ENCODE measurements at places on chromosomes 7 and 10.

DNA sequence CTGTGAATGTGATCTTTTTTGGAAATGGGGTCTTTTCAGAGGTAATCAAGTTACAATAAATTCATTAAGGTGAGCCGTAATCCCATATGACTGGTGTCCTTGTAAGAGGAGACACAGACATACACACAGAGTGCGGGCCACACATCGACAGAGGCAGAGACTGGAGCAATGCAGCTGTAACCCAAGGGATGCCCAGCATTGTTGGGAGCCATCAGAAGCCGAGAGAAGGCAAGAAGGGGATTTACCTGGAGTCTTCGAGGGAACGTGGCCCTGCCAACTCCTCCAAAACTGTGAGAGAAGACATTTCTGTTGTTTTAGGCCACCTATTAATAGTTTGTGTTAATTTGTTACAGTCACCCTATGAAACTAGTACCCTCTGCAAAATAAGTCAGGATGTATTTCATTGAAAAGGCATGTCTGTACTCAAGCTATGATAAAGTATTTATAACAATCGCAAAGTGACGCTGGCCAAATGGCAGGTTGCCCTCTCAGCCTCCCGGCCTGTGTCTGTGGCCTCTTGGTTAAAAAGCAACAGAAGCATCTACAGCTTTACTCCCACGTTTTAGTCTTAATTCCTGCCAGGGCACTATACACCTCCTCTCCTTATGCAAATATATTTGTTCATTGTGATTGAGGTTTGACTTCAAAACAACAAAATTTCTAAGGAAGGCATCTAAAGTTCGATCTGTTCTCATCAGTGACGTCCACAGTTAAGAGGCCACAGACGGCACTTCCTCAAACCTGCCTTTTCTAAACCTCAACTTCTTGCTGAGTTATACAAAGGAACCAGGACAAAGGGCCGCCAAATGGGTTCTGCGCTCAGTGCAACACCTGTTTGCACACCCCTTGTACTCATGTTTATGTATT is 46.8 kb downstream of the HIPK2 start:
- no peak for DNase-seq

DNA sequence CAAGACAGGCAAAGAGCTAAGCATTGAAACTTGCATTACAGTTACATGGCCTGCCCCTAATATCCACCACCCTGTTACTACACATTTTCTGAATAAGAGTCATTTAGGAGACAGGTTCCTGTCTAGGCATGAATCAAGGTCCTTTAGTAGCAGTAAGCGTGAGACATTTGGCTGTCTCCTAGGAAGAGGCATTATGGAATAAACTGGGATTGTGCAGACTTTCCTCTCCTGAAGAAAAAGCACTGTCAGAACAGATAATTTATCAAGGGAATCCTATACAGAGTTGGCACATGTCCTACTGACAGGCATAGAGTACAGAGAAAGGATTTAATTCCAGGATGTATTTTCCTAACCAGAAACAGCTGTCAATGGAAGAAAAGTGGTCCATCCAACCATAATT is 111.9 kb downstream of the INHBA start:
- DNase-seq = no peak

DNA sequence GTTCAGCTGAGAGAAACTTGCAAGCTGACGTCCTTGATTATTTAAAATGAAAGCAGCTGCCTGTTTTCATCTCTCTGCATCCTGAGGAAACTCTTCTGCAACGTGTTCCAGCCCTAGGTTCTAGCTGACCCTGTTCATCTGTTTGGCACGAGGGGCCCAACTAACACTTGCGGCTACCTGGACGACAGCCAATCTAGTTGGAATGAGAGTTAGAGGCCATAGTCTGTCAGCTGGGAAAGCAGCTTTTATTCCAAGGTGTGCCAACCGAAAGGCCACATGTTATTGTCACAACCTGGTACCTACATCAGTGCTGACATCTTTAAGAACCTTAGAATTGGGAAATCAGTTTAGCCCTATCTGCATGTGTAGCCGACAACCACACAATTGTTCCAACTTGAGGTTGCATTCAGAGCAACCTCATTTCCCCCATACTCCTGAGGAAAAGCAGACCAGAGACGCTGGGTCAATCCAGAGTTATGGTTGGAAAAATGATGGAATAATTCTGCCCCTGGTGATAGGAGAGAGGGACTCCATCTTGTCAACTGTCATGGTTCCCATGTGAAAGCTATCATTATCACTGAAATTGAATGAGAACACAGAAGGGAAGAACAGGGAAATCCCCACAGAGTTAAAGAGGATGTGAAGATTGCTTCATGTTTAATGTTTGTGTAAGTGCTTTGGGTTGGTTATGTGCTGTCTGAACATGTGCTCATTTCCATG is 121.6 kb downstream of the EGFR start:
- no peak for DNase-seq

GRCh38 chr10:86786368-86786767 is 29.9 kb downstream of the BMPR1A start:
- no peak for DNase-seq

DNA sequence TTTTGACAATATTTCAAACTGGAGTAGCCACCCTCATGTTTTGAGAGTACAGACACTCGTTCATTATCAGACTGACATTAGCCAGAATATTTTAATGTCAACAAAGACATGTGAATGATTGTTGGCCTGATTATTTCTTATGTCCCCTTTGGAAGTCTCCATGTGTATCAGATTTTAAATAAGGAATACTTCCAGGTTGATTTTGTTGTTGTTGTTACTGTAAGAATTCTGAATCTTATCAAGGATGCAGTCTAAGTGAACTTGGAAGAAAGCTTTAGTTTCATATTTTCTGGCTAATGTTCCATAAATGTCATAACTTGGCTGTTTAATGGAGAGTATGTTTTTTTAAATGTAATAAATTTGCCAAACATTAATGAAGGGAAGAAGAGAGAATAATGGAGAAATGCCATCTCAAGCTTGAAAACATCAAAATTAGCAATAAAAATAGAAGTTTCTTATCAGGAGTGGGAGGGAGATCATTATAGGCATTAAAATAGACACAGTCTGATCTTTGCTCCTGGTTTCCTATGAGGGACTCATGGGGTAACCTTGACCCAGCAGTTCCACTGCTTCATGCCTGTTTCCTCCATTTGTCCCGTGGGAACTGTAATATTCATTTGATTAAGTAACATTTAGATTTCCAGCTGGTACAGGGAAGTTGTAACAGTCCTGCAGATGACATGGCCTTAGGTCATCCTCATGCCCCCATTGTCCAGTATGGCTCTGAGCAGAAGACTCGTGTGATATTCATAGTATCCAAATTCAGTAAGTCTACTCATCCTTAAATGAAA is 122.4 kb upstream of the KIAA1217 start:
- no peak for DNase-seq

DNA sequence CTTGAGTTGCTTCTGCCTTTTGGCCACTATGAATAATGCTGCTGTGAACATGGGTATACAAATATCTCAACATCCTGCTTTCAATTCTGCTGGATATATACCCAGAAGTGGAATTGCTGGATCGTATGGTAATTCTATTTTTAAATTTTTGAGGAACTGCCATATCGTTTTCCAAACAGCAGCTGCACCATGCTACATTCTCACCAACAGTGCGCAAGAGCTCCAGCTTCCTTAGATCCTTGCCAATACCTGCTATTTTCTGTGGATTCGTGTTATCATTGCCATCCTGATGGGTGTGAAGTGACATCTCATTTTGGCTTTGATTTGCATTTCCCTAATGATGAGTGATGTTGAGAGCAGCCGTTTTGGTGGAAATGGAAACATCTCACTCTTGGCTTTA is 26.7 kb downstream of the FRMD4A start:
- no peak for DNase-seq

GRCh38 chr7:111730476-111731300 is 168.4 kb upstream of the IMMP2L start:
- no peak for DNase-seq

- no peak for DNase-seq
These were observed 39.9 kb downstream of the JCAD start for GRCh38 chr10:30019468-30019867.

DNA sequence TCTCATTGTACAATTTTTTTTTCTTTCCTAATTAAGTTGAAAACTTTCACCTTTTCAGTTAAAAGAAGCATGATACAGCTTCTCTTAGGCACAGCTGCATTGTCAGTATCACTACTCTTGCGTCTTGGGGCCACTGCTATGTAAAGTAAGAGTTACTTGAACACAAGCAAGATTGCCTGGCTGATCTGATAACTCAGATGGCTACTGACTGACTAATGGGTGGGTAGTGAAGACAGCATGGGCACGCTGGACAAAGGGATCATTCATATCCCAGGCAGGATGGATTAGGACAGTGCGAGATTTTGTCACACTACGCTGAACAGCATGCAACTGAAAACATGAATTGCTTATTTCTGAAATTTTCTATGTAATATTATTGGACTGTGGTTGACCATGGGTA is 11.6 kb upstream of the ADAMTS14 start:
- no peak for DNase-seq

- DNase-seq = no peak
These were observed 170.1 kb downstream of the MAD1L1 start for GRCh38 chr7:2062648-2063047.

DNA sequence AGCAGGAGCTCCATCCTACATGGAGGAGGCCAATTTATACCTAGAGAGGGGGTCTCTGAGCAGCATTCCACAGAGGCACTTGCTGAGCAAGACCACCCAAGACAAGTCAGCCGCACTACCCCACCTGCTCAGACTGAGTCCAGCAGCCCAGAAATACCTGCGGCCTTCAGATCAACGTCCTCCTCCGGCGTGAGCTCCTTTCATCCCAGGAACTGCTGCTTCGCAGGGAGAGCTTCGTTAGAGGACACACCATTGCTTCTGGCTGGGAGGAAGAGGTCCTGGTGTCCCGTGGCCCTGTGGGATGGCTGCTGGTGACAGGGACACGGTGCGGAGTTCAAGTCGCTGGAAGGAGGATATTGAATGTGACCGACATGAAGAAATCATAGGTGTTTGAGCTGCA is 216.9 kb upstream of the PPP2R2D start:
- no peak for DNase-seq

DNA sequence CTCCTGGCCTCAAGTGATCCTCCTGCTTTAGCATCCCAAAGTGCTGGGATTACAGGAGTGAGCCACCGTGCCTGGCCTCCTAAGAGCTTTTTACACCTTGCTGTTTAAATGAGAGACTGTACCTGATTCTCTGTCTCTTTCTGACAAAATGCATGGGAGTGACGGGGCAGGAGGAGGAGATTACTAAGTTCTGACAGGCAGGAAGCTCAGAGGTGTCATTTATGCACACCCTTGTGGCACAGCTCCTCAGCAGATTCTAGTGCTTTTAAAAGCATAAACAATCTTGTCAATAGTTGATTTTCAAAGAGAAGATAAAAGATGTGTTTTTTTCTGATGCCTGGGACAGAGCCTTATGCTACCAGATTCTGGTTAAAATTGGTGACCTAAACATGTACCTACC is 39.7 kb upstream of the STEAP4 start:
- no peak for DNase-seq

- no peak for DNase-seq
These were observed 17.2 kb upstream of the STRIP2 start for GRCh38 chr7:129417073-129417472.

GRCh38 chr7:90708841-90709317 is 112.8 kb downstream of the CDK14 start:
- no peak for DNase-seq

DNA sequence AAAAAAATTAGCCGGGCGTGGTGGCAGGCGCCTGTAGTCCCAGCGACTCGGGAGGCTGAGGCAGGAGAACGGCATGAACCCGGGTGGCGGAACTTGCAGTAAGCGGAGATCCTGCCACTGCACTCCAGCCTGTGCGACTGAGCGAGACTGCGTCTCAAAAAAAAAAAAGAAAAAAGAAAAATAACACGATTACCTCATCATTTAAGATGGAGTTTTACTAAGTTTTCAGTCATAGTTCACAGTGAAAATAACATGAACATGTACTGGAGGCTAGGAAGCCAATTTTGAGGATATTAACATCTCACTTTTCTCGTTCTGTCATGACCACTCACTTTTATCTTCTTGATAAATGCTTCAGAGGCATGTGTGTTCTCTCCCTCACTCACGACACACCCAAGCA is 3.1 kb upstream of the RUNDC3B start:
- DNase-seq = no peak

GRCh38 chr7:104836976-104837375 is 177.0 kb upstream of the KMT2E start:
- no peak for DNase-seq

DNA sequence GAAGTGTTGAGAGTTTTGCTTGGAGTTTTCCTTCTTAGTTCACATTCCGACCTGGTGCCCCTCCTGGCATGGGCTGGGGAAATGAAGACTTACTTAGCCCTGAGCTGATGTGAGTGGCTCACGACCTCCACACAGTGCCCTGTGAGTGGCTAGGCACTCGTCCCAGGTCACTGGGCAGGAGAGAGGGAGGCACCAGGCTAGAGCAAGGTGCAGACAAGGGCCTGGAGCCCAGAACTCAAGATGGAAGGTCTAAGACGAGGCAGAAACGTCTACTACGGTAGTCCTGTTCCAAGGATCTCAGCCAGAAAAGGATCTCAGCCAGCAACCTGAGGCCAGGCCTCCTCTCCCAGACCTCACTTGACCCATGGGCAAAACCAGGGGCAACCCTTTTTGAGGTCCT is 22.4 kb downstream of the ANXA11 start:
- DNase-seq = no peak

DNA sequence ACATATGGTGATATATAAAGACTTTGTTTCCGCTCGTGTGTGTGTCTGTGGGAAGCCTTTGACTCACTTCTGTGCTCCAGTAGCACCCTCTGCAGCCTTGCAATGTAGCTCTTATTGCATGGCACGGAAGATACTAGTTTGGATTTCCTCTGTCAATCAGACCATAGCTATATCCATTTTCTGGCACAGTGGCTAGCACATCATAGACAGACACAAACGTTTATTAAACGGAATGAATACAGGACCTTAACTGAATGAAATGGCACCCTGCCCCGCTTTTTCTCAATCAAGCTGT is 124.0 kb upstream of the PTPN20 start:
- no peak for DNase-seq

- DNase-seq = no peak
These were observed 78.4 kb downstream of the EEPD1 start for GRCh38 chr7:36231406-36231805.

DNA sequence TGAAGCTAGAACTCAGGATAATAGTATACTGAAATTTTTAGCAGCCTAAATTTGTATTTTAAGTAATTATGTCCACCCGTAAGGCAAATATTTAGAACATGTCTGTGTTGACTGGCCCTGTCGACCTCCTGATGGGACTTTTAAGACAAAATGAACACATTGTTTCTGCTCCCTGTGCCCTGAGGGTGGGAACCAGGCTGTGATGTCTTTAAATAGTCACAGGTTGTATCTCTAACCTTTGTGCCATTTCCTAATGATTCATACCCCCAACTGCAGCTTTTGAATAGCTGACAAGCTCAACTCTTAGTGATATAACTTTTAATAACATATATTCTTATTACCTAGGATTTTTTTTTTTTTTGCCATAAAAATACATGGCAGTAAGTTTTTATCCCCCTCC is 494.9 kb upstream of the AKR1E2 start:
- no peak for DNase-seq
